ENCODE measurements at places on chromosomes 6 and 20.

- no peak for DNase-seq
These were observed 92.8 kb upstream of the SASH1 start for GRCh38 chr6:148249679-148250375.

- no peak for DNase-seq
These were observed 81.6 kb downstream of the C6orf118 start for GRCh38 chr6:165227644-165228329.

DNA sequence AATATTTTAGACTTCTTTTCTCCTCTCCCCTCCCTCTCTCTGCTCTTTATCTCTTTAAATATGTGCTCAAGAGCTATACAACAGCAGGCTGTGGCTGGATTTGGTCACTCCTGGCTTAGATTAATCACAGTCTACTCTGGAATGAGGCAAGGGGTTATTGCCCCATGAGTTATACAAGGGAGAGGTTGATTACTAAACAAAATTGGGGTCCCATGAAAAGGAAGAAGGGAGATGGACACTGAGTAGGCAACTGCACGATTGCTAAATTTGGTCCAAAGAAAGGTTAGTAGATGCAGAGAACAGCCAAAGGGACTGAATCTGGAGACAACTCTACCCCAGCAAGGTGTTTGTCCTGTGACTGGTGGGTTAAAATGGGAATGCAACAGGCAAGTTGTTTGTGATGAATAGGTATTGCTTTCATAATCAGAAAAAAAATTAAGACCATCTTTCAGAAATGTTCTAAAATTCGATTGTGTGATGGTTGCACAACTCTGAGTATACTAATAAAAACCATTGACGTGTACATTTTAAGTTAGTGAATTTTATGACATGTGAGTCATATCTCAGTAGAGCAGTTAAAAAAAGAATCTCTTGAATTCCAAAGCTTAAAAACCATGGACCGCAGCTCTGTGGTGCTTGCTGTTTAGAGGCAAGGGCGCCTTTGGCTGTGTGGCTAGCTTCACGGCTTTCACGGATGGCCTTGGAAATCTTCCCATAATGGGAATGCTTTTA, 57.1 kb downstream of the KIZ start:
- DNase-seq = no peak

- DNase-seq = no peak
These were observed 526.6 kb upstream of the JAG1 start for GRCh38 chr20:11200423-11200822.
